D721Med (cell line): ENCODE measurements at places on chromosomes 5 and 9.

GRCh38 chr9:35948451-35948850, 9.5 kb downstream of the OR2S2 start:
- DNase-seq: no peak

- DNase-seq: no peak
These were observed 36.2 kb upstream of the ADAM19 start for GRCh38 chr5:157611571-157612476.

DNA sequence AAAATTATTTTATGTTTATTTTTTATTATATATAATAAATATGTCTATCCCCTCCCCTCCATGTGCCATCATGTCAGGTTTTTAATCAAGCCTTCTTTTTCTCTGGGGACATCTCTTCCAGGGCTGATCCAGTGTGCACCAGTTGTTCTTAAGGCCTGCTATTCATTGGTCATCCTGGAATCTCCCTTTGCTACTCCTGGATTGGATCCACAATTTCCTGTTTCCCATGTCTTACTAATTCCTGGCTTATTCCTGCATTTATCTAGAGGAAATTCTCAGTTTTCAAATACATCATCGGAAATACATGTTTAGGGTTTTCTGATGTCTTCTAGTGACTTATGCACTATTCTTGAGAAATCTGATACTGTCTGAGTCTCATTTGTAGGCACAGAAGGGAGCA, 56.8 kb downstream of the ANGPTL2 start:
- DNase-seq: no peak

DNA sequence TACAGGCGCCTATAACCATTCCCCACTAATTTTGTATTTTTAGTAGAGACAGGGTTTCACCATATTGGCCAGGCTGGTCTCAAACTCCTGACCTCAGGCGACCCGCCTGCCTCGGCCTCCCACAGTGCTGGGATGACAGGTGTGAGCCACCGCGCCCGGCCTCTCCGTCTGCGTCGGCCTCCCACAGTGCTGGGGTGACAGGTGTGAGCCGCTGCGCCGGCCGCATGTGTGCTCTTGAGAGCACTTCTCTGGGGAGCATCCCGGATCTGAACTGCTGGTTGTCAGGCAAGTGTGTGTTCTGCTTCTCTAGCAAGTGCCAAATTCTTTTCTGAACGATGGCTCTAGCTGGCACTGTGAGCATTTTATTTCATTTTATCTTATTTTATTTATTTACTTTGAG, 3.7 kb upstream of the ENTPD2 start:
- no peak for DNase-seq

- DNase-seq: peak; percentile 26
These were observed at the start of gene NNT for GRCh38 chr5:43602461-43603343. NNT (plus strand) TSS chr5:43603180; CDS start chr5:43609196, 6,016 bp downstream.

DNA sequence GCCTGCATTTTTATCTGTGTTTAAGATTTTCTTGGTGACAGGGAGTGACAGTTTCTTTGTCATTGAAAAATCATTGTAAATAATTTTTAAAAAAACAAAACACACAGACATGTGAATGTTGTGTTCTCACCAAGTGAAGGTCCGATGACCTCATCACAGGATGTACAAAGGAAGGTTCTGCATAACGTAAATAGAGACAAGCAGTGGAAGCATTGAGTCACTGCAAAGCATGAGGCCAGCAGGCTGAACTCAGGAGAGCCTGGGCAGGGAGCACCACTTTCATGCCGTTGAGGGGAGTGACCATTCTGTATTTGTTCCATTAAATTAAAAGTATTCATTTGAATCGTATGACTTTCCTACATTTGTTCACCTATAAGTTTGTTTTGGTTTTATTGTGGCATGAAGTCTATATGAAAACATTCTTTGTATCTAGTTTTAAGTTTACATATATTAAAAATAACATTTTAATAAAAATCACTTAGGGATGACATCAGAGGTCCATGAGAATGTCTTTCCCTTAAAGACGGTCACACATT, 70.4 kb upstream of the TLE1 start:
- DNase-seq: no peak

DNA sequence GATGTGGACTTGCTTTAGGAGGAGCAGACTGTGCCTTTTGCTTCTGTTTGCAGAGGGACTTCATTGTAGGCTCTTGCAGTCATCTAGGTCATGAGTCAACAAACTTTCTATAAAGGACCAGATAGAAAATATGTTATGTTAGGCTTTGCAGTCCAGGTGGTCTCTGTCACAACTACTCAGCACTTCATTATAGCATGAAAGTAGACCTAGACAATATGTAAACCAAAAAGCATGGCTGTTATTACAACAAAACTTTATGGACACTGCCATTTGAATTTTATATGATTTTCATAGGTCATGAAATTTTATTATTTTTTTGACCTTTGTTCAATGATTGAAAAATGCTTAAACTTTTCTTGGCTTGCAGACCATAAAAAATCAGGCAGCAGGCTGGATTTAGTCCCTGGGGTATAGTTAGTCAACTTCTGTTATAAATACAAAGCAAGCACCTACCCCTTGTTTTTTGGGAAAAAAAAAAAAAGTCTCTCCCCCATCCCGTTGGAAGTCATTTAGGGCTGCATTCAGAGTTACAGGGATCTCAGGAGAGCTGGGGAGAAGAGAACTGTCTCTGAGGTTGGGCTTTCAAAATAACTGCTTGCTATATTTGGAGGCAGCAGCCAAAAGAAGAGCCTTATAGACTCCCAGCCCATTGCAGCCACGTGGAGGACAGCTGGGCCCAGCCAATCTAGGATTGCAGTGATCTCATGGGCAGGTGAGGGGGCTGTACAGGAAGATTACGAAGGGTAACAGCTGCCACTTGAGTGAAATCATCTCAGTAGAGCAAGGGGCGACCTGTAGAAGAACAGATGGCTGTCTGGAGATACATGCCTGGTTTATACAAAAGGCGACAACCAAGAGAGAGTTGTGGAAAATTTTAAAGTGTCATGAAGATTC, 136.6 kb upstream of the TNC start:
- no peak for DNase-seq

- no peak for DNase-seq
These were observed 227.8 kb upstream of the SLC24A2 start for GRCh38 chr9:20016611-20017010.

GRCh38 chr9:123814496-123814895, 115.4 kb downstream of the DENND1A start:
- DNase-seq: no peak

GRCh38 chr9:22107202-22108045, 98.3 kb upstream of the CDKN2B start:
- no peak for DNase-seq

DNA sequence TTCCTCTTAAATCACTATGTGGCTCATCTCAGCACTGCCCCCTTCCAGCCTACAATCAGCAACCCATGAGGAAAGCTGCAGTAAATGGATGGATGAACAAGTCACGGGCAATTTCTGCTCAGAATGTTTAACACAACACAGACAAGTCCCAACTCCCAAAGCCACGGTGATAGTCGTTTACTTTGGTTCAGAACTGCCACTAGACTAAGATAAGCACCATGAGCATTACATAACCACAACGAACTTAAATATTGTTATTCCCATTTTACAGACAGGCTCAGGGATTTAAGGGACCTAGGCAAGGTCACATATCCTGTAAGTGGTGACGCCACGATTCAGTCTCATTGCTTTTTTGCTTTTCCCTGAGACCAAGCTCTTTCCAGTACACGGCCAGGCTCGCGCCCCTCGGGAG, 2.0 kb upstream of the SMIM27 start:
- DNase-seq: no peak

- no peak for DNase-seq
These were observed 198.5 kb downstream of the DNAH5 start for GRCh38 chr5:13746026-13746425.

DNA sequence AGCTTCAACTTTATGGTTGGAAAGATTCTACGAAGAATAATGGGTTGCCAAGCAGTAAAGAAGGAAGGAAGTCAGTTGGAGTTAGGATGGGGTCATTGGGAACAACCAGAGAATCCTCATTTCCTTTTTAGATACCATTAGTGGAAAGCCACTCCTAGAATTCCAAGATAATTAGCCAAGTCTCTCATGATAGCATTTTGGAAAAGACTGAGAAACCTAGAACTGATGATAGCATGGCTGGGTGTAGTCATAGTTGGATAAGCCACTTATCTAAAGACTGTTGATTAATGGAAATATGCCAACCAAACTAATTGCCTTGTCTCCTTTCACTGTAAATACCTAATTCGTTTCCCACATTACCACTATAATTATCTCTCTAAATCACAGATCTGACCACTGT, 377.0 kb downstream of the GLIS3 start:
- no peak for DNase-seq

GRCh38 chr9:125147401-125147951, 4.1 kb upstream of the SCAI start:
- no peak for DNase-seq

- DNase-seq: no peak
These were observed 109.8 kb downstream of the ACTL7B start for GRCh38 chr9:108746001-108746400.

DNA sequence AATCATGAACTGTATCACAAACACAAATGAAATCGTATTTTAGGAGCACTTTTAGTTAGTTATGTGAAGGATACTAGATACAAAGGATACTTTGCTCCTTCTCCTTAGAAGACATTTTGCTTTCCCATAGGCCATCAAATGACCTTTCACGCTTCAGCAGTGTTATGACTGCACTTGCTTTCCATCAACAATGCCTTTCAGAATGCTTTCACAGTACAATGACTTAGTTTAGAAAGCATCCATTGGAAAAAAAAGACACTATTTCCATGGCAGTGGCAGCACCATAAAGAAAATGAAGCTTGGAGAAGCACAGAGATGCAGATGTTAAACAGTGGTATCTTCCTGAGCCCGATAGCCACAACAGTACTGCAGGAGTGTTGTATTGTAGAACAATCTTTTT, 203.9 kb downstream of the PCSK1 start:
- no peak for DNase-seq

DNA sequence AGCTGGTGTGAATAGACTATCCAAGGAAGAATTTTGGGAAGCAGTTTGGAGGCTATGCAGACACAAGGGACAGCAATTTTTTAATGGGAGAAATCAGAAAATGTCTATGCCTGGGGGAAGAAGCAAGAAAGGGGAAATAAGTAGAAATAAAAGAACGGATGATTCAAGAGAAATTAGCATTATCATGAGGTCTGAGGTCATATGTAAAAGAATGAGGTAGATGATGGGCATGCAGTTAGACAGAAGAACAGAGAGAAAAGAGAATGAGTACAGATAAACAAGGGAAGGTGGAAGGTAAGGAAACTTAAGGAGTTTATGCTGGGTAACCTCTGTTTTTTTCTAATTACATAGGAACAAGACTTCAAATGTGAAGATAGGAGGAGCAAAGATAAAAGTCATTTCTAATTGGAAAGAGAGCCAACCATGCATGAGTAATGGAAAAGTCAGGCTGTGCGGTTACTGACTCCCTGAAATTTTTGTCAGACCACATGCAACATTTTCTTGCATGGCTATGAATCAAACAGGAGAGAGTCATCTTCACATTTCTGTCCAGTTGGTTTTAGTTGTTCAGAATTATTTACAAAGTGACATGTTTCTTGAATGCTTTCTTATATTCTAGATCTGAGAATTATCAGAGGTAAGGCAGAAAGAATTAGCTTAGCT, 101.0 kb upstream of the PIK3R1 start:
- no peak for DNase-seq

DNA sequence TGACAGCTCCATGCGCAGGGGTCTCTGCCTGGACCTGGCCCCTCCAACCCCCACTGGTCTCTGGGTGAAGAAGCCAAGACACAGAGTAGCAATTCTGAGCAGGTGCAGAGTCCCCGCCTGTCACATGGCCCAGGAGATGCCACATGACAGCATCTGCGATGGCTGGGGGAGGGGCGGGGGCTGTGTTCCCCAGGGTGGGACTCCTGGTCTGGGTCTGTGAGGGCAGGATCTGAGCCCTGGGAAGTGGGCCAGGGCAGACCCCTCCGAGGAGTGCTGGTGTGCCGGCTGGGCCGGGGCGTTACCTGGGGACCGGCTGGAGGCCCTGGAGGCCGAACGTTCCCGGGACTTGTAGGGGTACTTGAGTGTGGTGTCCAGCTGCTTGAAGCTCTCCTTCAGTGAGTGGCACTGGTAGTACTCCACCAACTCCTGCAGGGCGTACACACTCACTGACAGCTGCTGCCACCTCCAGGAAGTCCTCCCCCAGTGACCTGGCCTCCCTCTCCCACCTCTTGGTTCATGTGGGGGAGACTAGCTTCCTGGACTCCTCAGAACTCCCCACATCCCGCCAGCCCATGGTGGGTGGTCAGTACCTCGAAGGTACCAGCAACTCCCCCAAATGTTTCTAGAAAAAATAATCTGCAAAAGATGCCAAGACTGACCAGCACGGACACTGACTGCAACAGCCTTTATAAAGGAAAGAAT, 32.1 kb upstream of the SARDH start:
- no peak for DNase-seq

DNA sequence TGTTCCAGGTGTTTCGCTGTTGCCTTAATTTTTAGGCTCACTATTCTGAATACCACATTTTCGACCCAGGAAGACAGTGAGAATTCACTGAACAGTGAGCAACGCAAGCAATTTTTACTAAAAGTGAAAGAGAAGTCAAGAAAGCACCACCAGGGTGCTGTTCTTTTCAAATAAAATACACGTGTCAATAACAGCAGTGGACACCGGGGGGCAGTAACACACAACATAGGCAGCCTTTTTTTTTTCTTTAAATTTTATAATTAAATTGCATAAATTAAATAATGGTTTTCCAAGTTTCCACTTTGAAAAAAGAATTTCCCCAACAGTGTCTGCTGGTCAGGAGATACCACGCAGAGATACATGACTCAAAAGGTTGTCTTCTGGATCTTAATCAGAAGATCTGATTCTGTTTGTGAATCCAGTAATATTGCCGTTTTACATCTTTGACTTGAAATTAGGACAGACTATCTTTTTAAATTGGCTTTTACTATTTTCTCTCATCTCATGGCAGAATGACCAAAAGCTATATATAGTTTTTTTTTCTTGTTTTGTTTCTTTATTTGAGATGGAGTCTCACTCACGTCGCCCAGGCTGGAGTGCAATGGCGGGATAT, 47.1 kb upstream of the SH3GL2 start:
- no peak for DNase-seq

- no peak for DNase-seq
These were observed 75.1 kb downstream of the CTSL start for GRCh38 chr9:87801013-87801412.

DNA sequence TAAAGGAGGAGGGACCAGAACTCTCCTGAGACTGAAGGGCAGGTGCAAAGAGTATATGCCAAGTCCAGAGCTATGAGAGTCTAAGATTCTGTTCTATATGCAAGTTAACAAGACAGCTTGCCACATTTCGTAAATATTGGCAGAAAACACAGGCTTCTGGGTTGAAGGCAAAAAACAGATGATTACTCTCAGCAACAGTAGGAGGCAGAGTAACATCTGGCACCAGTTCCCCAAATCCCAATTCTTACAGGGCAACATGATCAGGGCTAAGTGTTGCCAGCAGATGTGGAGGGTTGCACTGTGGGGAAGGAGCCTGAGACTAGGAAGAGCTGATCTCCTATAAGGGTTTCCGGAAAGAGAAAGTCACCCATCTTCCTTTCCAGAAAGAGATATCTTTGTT, 179.4 kb downstream of the PJA2 start:
- no peak for DNase-seq
